NCI-H1694 treated with DMSO at 0.1 percent for 48 hours (cell line): ENCODE measurements at places on chromosomes 2 and 18.
A peak's percentile ranks its signal among the peaks of the same experiment; 100 is the strongest.

DNA sequence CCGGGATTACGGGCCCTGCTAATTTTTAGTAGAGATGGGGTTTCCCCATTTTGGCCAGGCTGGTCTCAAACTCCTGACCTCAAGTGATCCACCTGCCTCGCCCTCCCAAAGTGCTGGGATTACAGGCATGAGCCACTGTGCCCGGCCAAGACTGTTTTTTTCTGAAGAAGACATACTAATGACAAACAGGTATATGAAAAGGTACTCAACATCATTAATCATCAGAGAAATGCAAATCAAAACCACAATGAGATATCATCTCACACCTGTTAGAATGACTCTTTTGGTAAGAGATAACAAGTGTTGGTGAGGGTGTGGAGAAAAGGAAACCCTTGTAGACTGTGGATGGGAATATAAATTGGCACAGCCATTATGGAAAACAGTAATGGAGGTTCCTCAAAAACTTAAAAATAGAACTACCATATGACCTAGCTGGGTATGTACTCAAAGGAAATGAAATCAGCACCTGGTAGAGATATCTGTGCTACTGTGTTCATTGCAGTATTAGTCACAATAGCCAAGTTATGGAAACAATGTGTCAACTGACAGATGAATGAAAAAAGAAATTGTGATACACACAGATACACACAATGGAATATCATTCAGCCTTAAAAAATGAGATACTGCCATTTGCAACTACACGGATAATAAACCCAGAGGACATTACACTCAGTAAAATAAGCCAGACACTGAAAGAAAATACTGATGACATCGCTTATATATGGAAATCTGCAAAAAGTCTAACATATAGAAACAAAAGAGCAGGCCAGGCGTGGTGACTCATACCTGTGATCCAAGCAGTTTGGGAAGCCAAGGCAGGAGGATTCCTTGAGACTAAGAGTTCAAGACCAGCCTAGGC is 20.8 kb downstream of the SOS1 start:
- no peak for DNase-seq

GRCh38 chr2:120318626-120319025 is 27.3 kb upstream of the INHBB start:
- DNase-seq, result no peak

DNA sequence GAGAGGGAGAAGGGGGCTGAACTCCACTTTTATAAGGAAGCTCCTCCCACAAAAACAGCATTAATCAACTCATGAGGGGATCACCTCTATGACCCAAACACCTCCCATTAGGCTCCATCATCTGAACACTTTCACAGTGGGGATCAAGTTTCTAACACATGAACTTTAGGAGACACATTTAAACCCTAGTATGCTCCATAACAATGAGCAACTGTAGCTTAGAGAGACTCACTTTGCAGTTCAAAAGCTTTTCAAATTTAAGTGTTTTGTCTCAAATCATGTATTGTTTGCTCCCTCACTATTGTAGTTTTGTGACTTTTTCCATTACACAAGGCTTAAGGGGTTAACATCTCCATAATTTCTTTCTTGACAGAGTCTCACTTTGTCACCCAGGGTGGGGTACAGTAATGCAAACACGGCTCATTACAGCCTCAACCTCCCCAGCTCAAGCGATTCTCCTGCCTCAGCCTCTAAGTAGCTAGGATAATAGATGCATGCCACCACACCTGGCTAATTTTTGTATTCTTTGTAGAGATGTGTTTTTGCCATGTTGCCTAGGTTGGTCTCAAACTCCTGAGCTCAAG is 352.7 kb upstream of the CDH20 start:
- DNase-seq, result no peak

DNA sequence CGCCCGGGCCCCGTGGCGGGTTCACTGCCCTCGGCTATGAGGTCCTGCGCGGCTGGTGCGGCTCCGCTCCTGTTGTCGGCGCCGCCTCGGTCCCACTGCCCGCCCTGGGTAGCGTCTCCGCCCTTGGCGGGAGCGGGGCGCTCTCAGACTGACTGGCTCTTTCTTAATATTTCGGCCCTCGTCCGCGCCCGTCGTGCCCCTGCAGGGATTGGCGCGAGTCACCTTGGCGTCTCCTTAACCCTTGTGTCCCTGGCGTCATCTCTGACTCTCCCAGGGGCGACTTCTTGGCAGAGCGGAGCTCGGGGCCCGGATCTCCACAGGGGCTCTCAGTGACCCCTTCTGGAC is 1.3 kb downstream of the PTMA start:
- DNase-seq, result no peak

- DNase-seq, result no peak
These were observed 90.3 kb upstream of the TMEM17 start for GRCh38 chr2:62596061-62596921.

DNA sequence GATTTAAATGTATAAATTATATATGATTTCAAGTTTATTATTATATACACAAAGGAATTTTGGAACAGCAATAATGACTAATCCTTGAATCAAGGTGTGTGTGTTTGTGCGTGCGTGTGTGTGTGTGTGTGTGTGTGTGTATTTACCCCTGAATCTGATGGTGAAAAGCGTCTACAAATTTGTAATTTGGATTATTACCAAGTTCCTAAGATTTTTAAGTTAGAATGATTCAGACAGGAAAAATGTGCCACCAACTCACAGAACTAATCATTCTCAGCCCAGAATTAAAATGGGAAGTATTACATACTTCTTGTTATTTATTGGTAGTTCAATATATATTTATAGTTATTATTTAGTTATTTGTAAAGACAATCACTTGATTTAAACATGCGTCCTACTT is 12.3 kb downstream of the CALCRL start:
- no peak for DNase-seq

DNA sequence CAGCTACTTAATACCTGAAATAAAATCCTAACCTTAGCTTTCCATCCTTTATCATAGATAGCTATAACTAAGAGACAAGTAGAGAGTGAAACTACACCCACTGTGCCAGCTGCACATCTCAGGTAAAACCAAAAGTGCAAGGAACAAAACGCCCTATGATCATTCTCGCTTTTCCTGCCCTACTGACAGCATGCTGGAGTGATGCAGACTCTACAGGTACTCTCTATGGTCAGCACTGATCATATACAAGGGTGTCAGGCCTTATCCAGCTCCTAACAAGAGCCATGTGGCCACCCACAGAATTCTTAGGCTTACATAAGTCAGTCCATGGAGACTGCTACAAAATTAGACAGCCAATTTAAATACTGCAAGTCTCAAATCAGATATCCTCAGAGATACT is 45.6 kb downstream of the REV1 start:
- no peak for DNase-seq

GRCh38 chr2:231181860-231182512 is 16.4 kb upstream of the ARMC9 start:
- no peak for DNase-seq

DNA sequence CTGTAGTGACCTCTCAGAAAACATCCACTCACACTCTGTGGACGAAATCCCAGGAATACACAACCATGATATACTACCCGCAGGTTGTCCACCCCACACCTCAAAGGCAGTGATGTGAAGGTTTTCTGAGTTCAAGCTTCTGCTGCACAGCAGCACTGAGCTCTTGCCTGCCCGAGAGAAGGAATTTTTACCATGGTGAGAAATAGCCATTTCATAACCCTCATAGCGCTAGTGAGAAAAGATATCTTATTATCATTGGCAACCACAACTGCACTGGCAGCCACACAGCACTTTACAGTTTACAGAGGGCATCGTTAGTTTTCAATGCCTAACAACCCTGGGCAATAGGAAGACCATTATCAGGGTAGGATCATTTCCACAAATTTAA is 36.9 kb downstream of the NAPG start:
- no peak for DNase-seq

- peak; percentile 84 for DNase-seq
These were observed 121.5 kb upstream of the CREB1 start for GRCh38 chr2:207408086-207408794.

GRCh38 chr2:176507786-176508185 is 238.5 kb downstream of the MTX2 start:
- DNase-seq, result no peak

DNA sequence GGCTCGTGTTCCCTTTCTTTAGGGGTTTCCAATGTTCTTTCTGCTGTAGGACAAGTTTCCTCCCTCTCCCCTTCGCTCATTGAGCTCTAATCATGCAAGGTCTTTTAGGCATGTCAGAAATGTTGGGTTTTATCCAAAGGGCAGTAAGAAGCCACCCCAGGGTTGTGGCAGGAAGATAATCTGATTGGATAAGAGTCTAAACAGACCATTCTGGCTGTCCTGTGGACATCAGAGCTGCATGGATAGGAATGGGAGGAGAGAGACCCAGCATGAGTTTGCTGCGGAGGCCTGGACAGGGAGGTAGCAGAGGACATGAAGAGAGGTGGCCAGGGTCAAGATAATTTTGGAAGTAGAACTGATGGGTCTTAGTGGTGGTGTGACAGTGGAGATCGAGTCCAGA is 88.2 kb downstream of the ACKR3 start:
- DNase-seq, result no peak

GRCh38 chr2:217972490-217972889 is 30.3 kb downstream of the TNS1 start:
- no peak for DNase-seq

GRCh38 chr2:127423880-127424279 is 5.7 kb downstream of the PROC start:
- no peak for DNase-seq

DNA sequence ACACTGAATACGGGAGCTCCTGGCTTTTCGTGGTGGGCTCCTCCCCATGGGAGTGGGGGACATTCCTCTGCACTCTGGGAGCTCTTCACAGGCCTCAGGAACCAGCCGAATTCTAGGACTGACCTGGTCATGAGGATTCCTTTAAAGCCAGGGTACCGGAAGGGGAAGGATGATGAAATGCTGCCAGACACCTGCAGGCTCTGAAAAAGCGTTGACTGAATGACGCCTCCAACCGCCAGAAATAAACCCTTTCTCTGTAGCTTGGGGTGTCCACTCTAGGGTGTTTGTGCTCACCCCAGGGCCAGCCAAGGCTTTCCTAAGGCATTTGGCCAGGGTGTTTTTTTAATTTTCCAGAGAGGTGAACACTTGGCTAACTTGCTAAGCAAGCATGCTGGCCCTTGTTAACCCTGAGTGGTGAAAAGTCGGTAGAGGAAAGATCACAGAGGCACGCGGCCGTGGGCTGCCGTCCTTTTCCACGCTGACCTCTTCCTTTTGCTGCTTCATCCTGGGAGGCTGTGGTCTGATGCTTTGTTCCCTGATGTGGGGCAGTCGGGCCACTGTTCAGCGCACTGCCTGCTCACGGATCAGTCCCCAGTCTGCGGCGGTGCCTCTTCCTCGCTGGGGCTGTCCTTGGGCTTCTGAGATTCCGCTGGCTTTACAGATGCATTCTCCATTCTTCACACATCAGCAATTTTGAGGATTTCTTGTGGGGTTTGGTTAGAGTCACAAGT is 32.0 kb downstream of the IMPA2 start:
- no peak for DNase-seq

GRCh38 chr2:64625299-64626145 is 28.2 kb downstream of the SERTAD2 start:
- DNase-seq, result no peak

GRCh38 chr18:48622911-48623431 is 84.1 kb downstream of the CTIF start:
- peak; percentile 30 for DNase-seq

GRCh38 chr2:237242091-237242536 is 156.4 kb downstream of the COPS8 start:
- DNase-seq, result no peak

- DNase-seq, result no peak
These were observed 162.8 kb upstream of the LRRTM1 start for GRCh38 chr2:80467262-80467811.

GRCh38 chr2:134217924-134218323 is 35.9 kb upstream of the MGAT5 start:
- DNase-seq, result no peak

GRCh38 chr2:65477590-65477989 is 45.2 kb upstream of the SPRED2 start:
- no peak for DNase-seq

GRCh38 chr2:187686416-187687024 is 132.3 kb upstream of the TFPI start:
- no peak for DNase-seq

DNA sequence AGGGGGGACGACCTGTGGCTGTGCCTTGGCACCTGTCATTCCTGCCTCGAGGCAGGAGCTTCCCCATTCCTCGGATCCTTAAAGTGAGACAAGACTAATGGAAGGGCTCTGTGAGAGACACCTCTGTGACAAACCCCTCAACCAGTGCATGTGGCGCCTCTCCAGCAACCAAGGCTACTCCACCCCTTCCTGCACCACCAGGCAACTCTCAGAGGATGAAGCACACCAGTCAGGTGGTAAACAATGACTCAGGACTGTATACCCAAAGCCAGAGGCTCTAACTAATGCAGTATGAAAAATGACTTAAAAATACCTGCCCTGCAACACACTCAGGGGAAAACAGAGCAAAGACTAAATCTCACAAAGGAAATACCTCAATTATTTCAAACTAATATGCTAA is 136.9 kb downstream of the UXS1 start:
- no peak for DNase-seq

DNA sequence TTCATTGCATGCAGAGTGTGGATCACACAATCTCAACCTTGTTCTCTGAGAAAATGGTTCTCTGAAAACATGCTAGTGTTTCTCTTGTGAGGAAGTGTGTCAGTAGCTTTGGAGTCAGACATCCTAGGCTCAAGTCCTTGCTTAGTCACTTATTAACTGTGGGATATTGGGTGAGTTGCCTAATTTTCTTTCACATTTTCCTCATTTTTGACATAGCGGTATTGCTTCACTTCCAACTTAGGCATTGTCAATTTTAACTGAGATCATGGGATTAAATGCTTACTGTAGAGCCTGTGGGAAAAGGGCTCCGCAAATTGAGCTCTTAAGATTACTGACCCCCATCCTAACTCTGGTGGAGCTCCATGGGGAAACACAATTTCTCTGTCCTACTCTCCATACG is 622.2 kb downstream of the CNTNAP5 start:
- DNase-seq, result no peak

DNA sequence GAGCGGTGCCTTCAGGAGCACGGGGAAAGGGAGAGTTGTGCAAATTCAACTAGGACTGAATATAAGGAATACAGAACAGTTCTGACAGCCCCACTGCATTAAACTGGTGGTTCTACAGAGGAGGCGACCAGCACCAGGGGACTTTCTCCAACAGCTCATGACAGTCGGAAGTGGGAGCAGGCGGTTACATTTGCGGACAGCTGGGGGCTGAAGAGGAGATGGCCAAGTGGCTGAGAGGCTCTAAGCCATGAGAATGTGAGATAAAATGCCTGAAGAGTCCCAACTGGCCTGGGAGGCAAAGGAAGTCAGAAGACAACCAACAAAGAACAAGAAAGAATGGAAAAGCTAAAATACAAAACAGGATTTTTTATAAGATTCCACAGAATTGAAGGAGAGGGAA is 141.3 kb downstream of the L3MBTL4 start:
- DNase-seq, result no peak
